ENCODE measurements at places on chromosomes 1 and 21. TPM values are rescaled to one million over a fixed set of nuclear protein-coding genes. Genes with fewer than 3 reads are reported as not detected.

CYB561D1 gene
- total RNA-seq: 5.8 TPM

DNA sequence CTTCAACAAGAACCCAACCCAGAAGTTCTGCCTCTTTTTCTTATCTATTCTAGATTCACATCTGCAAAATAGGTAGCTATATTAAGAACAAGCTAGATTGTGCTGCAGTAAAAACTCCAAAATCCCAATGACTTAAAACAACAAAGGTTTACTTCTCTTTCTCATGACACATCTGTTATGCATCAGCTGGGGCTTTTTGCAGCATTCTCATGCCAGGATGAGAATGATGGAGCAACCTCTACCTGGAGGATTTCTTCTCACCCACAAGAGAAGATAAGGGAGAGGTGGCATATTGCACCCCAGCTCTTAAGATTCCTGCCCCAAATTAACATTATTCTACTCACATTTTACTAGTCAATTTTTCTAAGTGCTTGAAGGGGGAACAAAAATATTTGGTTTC lies 152.3 kb upstream of the SPAG17 start:
- no peak for DNase-seq

EPHA2 gene
- 7.3 TPM for total RNA-seq

IVL gene
- not detected for total RNA-seq

DNA sequence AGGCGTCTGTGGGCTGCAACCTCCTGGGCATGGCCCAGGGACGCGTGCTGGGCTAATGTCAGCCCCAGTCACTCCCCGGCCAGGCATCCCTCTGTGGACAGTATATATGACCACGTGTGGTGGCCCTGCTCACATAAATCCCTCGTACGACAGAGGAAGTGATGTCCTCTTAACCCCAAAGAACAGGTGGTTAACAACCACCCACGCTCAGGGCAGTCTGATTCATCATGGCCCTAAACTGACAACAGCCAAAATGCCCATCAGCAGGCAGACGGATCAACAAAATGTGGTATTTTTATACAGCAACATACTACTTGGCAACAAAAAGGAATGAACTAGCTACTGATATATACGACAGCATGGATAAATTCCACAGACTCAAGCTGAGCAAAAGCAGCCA lies 51.0 kb downstream of the ECE1 start:
- DNase-seq: no peak

- no peak for DNase-seq
Observed at GRCh38 chr21:23861911-23862504, 1745.3 kb downstream of the MRPL39 start.

DNA sequence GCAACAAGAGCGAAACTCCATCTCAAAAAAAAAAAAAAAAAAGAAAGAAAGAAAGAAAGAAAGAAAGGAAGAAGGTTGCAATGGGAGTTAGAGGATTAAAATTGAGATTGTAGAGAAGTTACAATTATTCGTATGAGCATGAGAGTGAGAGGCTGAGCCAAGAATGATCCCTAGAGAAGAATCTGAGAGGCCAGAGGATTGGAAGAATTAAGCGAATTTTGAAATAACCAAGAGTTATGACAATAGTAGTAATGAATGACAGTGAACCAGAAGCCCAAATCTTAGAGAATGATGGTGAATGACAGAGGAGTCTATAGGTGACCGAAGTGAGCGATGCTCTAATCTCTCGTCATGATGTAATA lies 369 bp upstream of the ZYG11B start:
- no peak for DNase-seq

RGS16 gene
- total RNA-seq: 0.97 TPM

DNA sequence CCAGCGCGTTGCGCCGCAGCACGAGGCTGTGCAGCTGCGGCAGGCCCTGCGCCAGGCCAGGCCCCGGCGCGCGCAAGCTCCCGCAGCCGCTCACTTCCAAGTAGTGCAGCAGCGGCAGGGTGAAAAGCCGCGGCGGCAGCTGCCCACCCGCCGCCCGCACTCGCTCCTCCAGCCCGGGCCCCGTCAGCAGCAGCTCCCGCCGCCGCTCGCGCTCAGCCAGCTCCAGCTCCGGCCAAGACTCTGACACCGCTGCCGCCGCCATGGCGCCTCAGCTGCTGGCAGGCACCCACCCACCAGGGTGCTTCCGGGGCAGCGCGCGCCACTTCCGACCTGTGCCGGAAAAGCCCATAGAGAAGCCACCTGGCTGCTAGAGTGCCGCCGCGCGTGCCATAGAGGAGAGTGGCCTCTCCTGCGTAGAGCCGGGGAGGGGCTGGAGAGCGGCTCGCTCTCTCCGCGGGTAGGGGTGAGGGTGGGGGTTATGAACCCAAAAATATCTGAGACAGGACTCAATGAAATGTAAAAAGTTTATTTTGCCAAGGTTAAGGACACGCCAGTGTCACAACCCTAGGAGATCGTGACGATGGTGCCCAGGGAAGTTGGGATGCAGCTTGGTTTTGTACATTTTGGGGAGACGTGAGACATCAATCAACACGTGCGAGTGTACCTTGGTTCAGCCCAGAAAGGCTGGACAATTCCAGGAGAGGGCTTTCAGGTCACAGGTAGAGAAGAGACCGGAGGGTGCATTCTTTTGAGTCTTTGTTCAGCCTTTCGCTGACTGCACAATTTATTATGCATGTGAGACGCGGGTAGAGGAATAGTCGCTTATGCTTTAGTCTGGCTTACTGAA lies at the start of gene LRRC47:
LRRC47 (minus strand) TSS at position 284 of the 847 bp plus-strand sequence; CDS start at position 262, 22 bp downstream.
- peak; percentile 99 for DNase-seq

SRSF11 gene
- total RNA-seq: 49.4 TPM
